ENCODE measurements at places on chromosomes 5 and 9.

DNA sequence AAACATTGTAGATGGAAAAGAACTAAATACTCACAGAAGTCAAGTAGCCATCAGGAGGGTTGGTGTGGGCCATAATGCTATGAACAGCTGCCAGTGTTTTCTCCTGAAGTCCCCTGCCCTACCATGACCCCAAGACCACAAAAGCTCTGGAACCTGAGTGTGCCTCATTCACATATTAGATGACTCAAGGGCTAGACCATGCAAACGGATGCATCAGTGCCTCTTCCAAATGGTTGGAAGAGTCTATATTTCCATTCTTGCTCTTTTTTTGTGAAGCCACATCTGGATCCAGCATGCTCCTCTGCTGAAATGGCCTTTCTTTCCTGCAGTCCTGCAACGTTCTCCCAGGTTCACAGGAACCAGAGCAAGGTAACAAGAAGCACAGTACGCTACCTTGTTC, 136.6 kb upstream of the EPB41L4A start:
- no peak for DNase-seq

DNA sequence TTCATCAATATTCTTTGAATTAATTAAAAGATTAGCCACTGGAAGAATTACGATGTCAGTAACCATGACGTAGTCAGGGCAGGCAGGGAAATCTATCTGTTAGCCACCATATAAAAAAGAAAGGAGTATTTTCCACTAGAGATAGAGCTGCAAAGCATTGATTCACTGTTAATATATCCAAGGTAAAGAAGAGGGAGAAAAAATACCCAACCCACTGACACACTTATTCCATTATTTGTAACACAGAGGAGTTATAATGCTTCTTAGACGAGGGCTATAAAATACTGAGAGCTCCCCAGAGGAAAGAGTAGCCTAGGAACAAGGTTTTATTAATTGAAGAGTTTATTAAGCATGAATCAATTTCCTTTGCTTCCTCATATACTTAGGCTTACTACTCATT, 382.2 kb upstream of the CDH6 start:
- no peak for DNase-seq

- no peak for DNase-seq
Measured at GRCh38 chr5:147930769-147931168, 24.4 kb upstream of the C5orf46 start.

DNA sequence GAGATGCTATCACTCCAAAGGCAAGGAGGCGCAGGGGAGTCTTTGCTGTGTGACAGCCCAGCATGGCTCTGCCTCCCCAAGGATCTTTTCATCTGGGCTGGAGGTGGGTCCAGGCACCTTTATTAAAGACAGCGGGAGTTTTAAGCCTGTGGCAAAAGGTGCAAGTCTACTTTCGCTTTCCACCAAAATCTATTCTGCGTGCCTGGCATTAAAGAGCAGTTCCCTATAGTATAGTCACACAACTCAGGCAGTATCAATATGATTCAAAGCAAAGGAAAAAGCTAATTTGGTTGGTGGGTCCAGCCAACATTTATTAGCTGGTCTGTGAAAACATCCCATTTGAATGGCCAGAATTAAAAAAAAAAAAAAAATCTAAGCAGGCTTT, 398.7 kb downstream of the EBF1 start:
- DNase-seq, result no peak

- DNase-seq, result no peak
Measured at GRCh38 chr9:89366711-89367110, 48.4 kb downstream of the SECISBP2 start.

- no peak for DNase-seq
Measured at GRCh38 chr5:74482990-74483389, 157.5 kb downstream of the ENC1 start.

- DNase-seq, result no peak
Measured at GRCh38 chr5:168654211-168654721, 75.1 kb upstream of the PANK3 start.

DNA sequence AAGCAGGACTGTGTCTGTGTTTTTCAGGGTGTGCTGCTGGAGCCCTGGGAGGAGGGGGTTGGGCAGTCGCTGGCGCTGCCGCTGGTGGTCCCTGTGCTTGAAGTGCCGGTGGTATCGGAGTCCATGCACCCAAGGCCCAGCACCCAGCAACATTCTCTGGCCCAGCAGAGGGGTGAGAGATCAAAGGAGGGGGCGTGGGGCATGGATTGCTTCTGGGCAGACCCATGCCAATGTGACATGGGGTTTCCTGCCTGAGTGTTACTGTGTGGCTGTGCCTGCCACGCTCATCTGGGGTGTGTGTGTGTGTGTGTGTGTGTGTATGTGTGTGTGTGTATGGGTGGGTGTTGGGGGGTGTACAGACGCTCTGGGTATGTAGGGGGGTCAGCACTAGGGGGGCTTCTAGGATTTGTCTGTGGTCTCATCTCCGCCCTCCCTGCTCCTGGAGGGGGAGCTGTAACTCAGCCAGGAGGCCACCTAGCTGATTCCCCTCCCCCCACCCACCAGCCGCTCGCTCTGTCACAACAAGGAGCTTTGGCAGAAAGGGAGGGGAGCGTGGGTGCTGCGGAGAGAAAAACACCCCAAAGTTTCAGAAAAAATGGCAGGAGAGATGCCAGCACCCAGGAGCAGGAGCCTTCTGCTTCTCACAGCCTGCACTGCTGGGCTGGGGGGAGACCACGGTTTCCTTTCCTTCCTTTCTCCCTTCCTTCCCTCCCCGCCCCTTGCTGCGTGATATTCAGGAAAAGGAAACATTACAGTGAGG, 35.9 kb upstream of the HSPA9 start:
- DNase-seq, result peak; percentile 74

DNA sequence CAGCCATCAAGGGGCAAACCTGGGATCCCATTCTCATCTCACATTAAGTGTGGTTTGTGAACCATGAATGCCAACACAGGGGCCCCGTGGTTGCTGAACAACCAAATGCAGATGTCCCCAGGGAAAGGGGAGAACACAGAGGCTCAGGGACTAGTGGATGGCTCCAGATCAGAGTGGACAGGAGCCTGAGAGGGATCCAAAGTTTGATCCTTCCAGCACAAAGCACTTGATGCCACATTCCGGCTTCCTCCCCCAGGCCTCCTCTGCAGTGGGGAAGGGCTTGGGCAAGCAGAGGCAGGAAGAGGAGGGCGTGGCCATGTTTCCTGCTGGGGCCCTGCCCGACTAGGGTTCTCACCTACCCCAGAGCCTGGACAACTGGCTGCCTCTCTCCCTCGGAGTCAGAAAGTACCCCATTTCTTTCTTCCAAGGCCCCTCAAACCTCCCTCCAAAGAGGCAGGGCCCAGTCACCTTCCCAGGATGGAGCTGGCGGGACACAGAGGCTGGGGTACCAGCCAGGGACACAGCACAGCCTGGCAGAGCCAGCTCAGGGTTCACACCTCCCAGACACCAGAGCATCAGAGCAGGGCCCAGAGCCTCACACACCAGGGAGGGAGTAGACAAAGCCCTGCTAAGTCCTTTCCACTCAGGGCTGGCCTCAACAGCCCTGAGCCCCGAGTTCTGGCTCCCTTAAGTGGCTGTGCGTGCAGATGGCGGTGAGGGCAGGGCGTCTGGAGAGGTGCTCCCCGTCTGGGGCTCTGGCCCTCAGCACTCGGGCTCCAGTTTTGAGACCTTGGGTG, 4.3 kb upstream of the RNF44 start:
- no peak for DNase-seq

GRCh38 chr5:166595274-166595951, 1696.0 kb upstream of the WWC1 start:
- DNase-seq, result no peak

GRCh38 chr5:137167187-137167586, 331.9 kb downstream of the SPOCK1 start:
- DNase-seq, result no peak

- DNase-seq, result no peak
Measured at GRCh38 chr5:102771435-102771834, 16.3 kb downstream of the PAM start.

DNA sequence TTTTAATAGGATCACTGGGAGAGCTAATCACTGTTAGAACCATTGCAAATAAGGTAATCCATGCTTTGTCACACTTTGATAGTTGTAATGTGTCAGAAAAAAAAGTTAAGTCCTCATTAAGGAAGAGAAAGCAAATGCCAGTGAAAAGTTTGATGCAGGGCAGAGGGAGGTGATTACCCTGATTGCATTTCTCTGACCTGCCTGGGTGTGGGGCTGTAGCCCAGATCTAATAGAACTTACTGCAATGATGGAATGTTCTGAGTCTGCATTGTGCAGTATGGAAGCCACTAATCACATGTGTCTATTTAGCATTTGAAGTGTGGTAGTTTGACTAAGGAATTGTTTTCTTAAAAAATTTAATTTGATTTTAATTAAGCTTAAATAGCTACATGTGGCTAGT, 202.7 kb downstream of the ATP10B start:
- DNase-seq, result peak; percentile 12

DNA sequence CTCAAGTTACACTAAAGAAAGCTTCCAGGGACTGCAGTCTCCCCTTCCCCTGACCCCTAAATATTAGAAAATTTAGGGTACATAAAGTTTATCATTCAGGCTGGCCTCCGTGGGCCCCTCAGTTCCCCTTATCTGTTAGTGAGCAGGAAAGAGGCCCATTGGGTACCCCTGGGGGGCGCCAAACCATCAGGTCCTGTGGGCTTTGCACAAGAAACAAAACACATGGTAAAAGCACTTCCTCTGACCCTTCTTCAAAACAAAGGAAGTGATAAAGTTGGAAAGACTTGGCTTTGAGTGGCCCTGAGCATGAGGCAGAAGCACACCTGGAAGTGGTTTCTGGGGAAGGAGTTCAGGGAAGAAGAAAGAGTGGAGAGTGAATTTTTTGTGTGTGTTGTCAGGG, 213.0 kb downstream of the SMARCA2 start:
- peak; percentile 36 for DNase-seq

DNA sequence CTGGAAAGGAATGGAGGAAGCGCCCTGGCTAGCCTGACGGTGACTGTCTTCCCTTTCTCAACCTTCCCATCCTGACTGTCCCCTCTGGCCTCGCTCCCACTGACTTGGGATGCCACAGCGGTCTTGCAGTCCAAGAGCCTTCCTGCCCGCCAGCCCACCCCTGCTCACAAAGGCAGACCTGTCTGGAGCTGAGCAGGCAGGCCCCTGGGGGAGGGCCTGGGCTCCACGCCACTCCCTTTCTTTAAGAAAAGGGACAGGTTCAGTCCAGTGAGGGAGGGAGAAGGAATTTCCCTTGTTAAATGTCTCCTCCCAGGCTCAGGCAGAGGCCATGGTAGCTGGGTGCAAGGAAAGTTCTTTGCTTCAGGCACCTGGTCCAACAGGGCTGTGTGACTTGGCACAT, 18.1 kb downstream of the FGF1 start:
- DNase-seq, result no peak

DNA sequence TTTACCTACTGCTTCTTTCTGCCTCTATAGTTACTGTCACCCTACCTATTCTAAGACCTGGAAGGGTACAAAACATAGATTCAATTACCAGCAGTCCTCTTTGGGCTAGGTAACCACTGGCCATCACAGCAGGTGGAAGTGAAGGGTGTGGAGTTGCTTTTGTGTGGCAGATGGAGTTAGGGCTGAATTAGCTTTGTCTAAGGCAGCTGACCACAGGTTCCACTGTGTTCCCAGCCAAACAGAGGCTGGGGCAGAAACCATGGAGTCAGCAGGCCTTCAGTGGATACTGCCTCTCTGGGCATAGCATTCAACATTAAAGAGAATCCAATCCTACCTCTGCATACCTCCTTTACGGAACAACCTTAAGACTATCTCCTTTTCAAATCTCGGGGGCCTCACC, 254.2 kb downstream of the RFX3 start:
- DNase-seq, result no peak

GRCh38 chr5:126339215-126339805, 83.9 kb upstream of the GRAMD2B start:
- DNase-seq, result peak; percentile 66

DNA sequence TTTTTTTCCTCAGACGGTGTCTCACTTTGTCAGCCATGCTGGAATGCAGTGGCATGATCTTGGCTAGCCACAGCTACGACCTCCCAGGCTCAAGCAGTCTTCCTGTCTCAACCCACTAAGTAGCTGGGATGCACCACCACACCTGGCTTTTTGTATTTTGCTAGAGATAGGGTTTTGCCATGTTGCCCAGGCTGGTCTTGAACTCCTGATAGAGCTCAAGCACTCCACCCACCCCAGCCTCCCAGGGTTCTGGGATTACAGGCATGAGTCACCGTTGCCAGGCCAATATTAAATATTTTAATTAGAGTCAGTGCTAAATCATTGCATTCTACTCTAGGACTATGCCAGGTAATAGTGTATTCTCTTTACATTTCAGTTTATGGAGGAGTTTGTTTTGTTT, 41.5 kb downstream of the UBE2R2 start:
- DNase-seq, result no peak

Measured in midbrain (tissue), 1 donor.